Retinal pigment epithelial cell (primary cell): ENCODE measurements at places on chromosomes 7 and 10.

- no peak for DNase-seq
Measured at GRCh38 chr10:110215286-110216170, 8.1 kb downstream of the MXI1 start.

DNA sequence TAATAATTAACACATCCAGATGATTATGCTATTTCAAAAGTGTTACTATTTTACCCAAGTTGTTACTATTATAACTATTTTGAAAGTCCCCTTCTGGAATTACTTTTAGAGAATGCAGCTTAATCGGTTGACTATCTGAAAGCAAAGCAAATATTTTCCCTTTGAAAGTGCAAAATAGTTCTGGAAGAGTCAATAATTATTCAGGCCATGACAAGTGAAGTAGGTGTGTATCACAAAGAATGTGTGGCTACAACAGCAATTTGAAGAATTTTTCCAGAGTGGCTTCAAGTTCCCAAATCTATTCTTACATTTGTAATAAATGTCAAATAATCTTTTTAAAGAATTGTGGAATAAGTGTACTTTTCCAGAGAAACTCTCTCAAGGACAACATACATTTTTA, 42.8 kb downstream of the RNLS start:
- DNase-seq, result no peak

GRCh38 chr10:119871881-119872609, 598 bp downstream of the MCMBP start:
- no peak for DNase-seq

DNA sequence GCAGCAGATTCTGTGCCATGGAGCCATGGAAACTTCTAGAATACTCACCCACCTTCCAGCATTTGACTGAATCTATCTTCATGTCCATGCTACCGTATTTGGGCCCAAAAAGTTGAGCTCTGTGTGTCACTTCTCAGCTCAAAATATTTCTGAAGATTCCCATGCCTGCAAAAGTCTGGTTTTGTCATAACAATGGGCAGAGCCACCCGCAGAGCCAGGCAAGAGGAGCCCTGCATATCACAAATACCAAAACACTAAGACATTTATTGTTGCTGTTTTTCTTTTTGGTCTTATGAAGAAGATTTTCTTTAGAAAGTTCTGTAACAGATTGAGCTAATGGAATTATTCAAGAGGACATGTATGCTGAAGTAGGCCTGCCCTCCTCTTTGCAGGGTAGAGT, 68.1 kb downstream of the PRTFDC1 start:
- DNase-seq, result no peak

DNA sequence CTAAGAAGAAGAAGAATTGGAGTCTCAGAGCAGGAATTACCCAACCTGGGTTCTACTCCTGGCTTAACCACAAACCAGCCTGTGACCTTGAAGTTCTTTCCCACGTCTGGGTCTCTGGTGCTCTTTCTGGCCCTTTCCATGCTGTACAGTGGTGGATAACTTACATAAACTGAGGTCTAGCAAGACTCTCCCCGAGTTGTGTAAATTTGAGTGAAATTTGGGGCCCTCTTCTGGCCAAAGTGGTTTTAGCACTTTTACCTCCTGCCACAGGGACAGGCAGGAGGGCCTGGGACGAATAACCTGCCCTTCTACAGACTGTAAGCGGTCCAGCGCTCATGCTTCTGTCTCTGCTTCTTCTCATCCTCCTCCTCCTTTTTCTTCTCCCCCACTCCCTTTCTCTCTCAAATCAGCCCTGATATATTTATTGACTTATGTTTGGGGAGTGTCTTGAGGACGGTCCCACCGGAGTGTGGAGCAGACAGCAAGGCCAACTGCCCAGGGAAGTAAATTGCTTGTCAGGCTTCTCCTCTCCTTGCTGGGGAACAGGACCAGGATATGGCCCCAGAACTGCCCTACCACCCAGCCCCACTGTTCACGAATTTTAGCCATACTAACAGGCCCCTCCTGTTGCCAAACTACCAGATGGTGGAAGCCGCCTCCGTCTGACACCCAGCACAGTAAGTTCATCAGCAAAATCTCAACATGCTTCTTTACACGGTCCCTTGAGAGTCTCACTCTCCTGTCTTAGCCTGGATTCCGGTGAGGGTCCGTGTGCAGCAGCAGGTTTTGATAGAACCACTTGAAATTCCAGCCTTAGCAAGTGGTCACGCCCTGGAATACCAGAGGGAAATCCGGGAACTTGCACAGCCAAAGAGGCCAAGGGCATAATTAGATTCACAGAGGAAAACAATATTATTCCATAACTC, 4.0 kb upstream of the SH3PXD2A start:
- no peak for DNase-seq

DNA sequence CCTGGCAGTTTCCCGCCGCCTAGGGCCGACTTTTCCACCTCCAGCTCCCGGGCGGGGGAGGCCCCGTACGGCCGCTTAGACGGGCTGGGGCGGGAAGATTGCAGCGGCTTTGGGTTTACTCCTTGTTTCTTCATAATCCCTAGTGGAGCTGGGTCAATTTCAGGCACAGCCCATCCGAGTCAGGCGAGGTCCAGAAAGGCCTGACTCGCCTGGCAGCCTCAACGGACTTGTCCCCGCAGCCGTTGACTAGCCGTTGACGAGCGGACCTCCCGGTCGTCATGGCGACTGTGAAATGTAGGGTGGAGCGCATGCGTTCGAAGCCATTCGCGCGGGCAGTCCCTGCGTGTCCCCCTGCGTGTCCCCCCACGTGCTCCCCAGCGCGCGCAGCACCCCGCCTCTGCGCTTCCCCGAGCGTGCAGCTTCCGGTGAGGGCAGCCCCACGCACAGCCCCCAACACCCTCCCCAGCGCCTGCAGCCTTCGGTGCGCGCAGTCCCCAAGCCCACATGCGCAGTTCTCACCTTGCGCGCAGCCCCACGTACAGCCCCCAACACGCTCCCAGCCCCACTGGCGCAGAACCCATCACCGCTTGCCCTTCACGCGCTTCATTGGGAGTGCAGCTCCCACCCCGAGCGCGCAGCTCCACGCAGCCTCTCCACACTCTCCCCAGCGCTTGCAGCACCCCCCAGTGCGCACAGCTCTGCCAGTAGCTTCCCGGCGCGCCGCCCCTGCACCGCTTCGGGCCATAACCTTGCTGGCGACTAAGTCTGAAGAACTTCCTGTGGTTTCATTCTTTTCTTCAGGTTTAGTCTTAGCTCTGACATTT, 67.8 kb downstream of the TBX20 start:
- DNase-seq, result no peak

GRCh38 chr7:155709453-155709852, 65.0 kb downstream of the RBM33 start:
- no peak for DNase-seq

GRCh38 chr10:13801156-13801906, 214.6 kb downstream of the PRPF18 start:
- DNase-seq, result no peak

GRCh38 chr10:94465684-94466083, 63.3 kb downstream of the TBC1D12 start:
- no peak for DNase-seq

DNA sequence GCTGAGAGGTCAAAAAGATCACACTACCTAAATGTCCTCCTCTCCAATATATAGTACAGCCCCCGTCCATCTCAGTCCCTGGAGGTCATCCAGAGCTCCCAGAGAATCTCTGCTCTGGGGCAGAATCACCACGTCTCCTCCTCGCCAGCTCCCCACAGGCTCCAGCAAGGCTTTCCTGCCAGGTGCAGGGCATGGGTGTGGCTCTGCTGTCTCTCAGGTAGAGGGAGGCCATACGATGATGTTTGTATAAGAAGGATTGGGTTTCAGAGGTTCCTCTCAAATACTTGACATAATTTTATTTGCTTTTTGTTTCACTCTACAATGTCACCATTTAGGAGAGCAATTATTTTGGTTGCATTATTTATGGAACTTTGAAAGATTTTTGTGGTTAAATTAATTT, 98.3 kb upstream of the PRSS58 start:
- no peak for DNase-seq

- no peak for DNase-seq
Measured at GRCh38 chr10:102643336-102644065, 778 bp upstream of the TRIM8 start.

DNA sequence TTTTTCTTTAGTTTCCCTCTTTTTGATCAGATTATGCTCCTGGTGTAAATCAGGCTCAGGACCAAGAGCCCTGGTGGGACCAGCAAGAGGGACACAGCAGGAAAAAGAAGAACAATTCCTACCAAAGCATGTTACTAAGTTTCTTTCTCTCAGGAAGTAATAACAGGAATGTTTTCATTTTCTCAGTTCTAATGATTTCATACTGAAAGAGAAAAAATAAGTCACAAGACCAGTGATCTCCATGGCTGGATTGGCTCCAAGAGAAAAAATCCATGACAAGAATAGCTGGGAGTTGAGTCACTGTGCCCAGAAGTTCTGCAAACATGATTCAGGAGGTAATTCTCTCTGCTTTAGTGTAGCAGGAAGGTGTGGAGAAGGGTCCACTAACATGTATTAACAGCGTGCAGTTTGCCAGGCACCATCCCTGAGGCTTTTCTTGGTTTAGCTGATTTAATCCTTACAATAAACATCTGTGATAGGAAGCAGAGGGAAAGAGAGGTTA, 23.8 kb upstream of the IFIT2 start:
- DNase-seq, result peak; percentile 99

DNA sequence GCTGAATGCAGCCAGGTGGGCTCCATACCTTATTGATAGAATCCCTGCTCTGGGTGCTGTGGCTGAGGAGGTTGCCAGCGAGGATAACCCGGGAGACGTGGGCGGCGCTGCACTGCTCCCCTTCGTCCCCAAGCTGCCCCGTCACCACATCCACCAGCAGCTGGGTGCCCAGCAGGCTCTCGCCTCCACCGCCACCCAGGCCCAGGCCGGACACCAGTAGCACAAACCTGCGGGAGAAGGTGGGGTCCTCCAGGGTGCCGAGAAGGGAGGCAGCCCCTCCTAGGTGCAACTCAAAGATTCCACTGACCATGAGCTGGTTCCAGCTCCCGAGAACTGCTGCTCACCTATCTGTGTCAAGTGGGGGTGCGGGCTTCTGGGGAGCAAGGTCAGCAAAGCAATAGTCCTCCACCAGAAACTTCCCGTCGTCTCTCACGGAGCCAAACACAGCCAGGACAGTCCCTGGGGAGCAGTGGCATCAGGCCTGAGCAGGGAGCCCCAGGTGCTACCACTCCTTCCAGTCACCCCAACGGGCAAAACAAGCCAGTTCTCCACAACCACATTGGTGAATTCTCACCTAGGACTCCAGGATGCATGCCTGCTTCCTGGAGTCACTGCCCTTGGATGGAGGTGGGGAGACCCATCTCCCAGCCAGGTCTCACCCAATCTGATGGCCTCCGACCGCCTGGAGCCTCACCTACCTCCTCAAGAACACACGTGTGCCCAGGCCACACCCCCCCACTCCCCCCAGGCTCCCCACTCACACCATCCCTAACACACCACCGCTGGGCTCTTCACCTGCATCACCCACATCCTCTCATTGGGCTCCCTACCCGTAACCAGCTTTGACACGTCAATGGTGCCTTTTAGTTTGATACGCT, 6.3 kb downstream of the POLD2 start:
- no peak for DNase-seq

- DNase-seq, result no peak
Measured at GRCh38 chr7:115462301-115463015, 540.6 kb downstream of the MDFIC start.

DNA sequence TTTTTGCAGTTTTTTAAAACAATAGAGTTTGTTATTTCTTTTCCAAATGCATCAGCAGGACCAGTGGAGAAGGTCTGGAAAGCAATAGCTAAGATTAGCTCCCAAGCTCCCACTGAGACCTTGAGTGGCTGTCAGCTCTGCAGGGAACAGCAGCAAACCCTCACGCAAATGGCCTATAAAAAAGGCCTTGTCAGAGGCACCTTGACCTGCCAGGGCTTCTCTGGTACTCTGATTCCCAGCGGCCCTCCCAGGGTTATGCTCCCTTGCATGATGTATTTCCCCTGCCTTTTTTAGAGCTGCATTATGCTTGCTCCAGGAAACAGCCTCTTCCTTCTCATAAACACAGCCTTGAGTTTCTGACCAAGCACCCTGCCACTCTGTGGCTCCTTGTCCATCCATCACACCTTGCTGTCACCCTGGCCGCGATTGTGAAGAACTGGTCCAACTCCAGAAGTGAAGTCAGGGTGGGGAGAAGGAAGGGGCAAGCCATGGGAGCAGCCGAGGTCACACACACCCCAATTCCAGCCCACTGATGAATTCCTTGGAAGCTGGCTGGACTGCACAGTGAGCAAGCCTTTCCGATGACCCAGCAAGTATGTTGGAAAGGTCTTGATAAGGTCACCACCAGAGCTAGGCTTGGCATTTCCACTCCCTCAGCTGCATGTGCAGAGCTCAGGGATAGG, 35.3 kb upstream of the NKX2-3 start:
- no peak for DNase-seq

- DNase-seq, result no peak
Measured at GRCh38 chr7:104074529-104074928, 85.1 kb upstream of the RELN start.

GRCh38 chr10:37495415-37495814, 362.0 kb downstream of the ZNF248 start:
- DNase-seq, result no peak

- DNase-seq, result peak; percentile 81
Measured at GRCh38 chr7:18520450-18521235, 25.1 kb downstream of the HDAC9 start.

DNA sequence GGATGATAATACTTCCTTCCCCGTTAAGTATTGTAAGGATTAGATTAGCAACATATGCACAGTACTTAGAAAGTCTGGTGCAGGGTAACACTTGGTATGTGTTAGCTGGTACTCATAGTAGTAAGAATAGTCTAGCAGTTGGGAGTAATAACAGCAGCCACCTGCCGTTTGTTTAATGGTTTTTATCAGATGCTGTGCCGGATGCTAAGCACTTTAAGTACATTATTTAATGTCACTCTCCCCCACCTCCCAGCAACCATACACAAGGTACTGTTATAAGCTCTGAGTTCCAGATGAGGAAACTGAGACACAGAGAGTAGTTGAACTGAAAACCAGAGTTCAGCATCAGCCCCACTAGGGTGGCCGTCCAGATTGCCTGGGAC, 60.1 kb downstream of the ZMIZ1 start:
- DNase-seq, result no peak

GRCh38 chr7:27423290-27423689, 180.7 kb downstream of the EVX1 start:
- peak; percentile 3 for DNase-seq

- DNase-seq, result no peak
Measured at GRCh38 chr10:69721690-69722310, 79.9 kb upstream of the COL13A1 start.

DNA sequence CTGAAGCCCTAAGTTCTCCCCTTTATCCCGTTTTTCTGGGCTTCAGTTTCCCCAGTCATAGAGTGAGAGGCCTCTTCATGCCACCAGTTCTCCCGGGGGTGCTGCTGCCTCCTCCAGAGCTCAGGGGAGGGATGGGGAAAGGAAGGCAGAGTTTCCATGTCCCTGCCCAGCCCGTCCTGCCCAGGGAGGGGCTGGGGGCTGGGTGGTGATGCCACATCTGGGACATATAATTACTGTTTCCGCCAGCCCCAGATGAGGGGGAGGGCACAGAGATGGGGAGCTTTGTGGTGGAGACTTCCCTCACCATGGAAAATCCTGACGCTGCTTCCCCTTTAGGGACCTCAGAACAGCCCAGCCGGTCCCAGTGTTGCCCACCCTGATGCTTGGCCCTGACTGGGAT, 4.1 kb downstream of the AQP1 start:
- DNase-seq, result no peak

- no peak for DNase-seq
Measured at GRCh38 chr10:4888236-4888635, 62.2 kb downstream of the AKR1E2 start.

- DNase-seq, result no peak
Measured at GRCh38 chr10:5904227-5904626, 14.2 kb downstream of the FBH1 start.

GRCh38 chr10:107790271-107790670, 625.8 kb upstream of the SORCS1 start:
- DNase-seq, result no peak

GRCh38 chr10:120803972-120804371, 47.2 kb upstream of the WDR11 start:
- DNase-seq, result no peak
